ENCODE measurements at places on chromosomes 3 and 15.

- peaks cover 8% of the 10 kb centered on the region for H3K36me3 ChIP-seq
- H3K4me3 ChIP-seq = no peak overlapping the region
- H3K4me1 ChIP-seq = no peaks in the 10 kb centered on the region
- H3K27ac ChIP-seq = no peak overlapping the region
Measured at GRCh38 chr3:191369616-191370010, 39.3 kb upstream of the UTS2B start.

GRCh38 chr15:81410318-81410753 lies 36.3 kb upstream of the TMC3 start:
- peak; percentile 20 for DNase-seq
- H3K27ac ChIP-seq = no peak overlapping the region

DNA sequence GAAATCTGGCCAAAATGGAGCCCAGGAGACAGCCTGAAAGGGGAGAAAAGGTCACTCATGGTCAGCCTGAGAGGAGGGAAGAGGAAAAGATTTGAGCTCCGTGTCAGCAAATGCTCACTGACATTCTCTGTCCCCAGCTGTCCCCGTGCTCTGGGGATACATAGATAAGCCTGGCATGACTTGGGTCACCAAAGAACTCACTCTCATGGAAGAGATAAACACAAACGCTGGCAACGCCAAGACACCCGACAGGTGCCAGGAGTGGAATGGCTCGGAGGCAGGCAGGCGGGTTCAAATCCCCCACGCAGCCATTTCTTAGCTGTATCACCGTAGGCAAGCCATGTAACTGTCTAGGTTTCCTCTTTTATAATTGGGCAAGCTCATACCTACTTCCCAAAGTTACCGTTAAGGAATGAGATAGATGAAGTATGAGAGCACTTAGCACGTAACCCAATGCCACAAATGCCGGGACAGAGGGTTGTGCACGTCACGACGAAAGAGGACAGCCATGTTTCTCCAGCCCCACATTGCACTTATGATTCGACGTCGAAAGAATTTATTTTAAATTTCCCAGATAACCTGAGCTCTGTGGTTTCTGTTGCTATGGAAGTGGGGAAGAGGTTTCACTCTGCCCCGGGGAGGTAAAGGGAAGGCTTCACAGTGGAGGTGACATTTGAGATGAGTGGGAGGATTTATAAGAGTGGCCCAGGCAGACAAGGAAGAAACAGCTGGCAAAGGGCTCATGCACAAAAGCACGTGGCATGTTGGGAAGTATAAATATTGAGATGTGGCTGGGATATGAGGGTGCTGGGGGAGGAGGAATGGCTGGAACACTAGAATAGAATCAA lies 41.4 kb upstream of the TSEN2 start:
- DNase-seq = no peak
- no peak overlapping the region for H3K27ac ChIP-seq
- no peaks in the 10 kb centered on the region for H3K4me1 ChIP-seq
- no peak overlapping the region for H3K4me3 ChIP-seq
- H3K27me3 ChIP-seq = peaks cover 27% of the 10 kb centered on the region

DNA sequence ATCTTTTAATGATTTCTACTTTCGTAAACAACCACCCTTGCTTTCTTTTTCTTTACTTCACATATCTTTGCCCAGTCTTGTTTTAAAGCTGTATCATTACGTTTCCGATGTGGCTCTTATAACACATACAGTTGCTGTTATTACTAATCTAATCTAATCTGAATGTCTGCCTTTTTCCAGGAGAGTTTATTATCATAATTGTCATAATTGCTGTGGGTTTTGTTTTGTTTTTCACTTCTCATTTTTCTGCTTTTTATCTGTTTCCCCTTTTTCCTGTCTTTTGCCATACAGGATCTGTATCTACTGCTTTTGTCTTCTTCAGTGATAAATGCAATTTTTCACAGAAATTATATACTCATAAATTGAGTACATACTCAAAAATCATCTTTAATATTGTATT lies 24.9 kb downstream of the HACL1 start:
- DNase-seq = no peak
- peaks cover 51% of the 10 kb centered on the region for H3K36me3 ChIP-seq
- no peak overlapping the region for H3K4me3 ChIP-seq
- peaks cover 4% of the 10 kb centered on the region for H3K4me1 ChIP-seq
- no peaks in the 10 kb centered on the region for H3K27me3 ChIP-seq

DNA sequence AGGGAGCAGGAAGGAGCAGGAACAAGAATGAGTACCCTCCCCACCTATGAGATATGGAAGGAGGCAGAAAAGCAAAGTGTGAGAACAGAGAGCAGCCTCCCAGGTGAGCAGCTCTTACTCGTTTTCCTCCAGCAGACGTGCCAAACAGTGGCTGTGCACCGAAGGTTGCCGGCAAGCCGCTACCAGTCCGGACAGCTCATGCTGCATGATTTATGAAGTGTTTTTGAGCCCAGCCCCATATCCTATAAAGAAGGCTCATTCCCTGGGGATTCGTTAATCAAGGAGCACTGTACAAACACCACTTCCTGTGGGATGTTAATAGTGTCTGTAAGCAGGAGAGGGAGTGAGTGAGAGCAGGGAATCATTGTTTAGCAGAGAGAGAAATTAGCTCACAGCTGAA lies 118.3 kb upstream of the FOXB1 start:
- DNase-seq = no peak
- no peak overlapping the region for H3K4me3 ChIP-seq
- peaks cover 33% of the 10 kb centered on the region for H3K27me3 ChIP-seq

DNA sequence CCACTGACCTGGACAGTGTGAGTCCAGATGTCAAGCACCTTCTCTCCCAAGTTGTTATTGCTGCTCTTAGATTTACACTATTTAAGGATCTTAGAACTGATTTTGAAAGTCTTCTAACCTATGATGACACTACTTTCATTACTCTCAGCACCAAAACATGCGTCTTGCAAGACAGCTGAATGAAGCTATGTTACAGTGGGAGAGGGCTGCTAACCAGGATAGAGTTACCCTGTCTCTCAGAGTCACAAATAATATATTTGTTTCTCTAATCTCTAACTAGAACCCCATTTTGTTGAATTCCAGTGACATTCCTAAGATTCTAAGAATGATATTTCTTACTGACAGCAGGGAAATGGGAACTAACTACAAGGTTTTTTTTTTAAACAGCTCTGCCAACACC lies 455.5 kb downstream of the MAGI1 start:
- no peak overlapping the region for H3K4me3 ChIP-seq
- H3K27me3 ChIP-seq = no peaks in the 10 kb centered on the region
- DNase-seq = no peak
- no peak overlapping the region for H3K27ac ChIP-seq
- H3K4me1 ChIP-seq = no peaks in the 10 kb centered on the region

DNA sequence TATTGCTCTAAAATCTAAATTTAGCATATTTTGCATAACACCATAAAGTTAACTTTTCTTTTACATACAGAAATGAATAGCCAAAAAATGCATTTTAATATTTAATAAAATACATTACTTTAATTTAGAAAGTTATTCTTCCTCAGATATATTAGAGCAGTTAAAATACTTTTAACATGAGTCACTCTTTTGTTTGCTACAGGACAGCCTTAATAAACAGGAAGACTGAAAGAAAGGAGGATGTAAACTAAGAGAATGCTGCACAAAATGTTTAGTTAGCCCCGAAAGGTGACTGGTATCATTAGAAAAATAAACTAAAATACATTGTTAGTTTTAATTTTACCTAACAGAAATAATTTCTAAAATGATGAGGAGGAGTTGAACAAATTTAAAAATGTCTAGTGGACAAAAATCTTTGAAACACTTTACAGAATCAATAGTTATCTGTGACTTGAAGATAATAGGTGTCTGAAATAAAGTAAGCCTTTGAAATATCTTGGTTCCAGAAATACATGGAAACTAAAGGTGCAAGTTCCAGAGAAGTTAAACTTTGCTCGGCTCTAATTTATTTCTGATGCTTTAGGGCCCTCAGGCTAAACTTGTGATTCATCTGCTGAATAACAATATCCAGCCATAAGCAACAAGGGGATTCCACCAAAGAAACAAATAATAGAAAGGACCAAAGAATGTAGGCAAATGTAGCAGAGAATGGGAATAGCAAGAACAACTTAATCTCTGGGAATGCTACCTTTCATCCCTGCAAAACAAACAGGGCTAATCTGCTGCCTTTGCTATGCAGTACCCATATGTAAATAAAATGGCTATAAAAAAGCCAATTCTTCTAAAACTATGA lies 138.3 kb upstream of the UBP1 start:
- peaks cover 19% of the 10 kb centered on the region for H3K36me3 ChIP-seq
- H3K4me3 ChIP-seq = no peak overlapping the region
- no peak overlapping the region for H3K27ac ChIP-seq
- DNase-seq = no peak
- no peaks in the 10 kb centered on the region for H3K27me3 ChIP-seq

DNA sequence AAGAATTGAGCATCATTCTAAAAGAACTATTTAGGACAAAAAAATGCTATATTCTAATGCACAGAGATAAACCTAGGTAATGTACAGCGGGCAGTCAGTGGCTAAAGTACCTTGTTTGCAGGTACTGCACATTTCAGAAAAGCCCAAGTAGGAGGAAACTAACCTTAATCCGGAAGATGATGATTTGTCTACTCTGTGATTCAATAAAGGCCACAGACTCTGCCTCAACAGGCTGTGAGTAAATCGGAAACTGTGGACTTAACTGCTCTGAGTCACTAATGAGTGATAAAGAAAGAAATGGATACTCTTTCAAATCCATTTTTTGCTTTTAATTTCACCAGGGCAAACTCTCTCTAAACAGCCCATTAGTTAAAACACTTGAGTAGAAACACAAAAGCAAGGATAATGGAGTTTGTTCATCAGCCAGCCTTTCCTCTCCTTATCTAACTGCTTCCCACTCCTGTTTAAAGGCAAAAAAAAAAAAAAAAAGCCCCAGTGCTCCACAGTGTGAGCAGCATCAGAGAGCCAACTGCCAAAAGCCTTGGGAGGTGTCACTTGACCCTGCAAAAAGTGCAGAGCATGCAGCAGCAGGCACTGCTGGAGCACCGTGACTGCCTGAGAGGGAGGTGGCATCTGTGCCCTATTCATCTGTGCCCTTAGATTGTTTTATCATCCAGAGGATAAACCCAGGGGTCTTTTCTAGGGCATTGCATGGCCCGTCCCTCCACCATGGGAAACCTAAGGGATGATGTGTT lies 187.7 kb downstream of the SATB1 start:
- no peak for DNase-seq
- no peak overlapping the region for H3K4me3 ChIP-seq
- no peaks in the 10 kb centered on the region for H3K36me3 ChIP-seq
- H3K27me3 ChIP-seq = peaks cover 30% of the 10 kb centered on the region
- H3K27ac ChIP-seq = no peak overlapping the region

DNA sequence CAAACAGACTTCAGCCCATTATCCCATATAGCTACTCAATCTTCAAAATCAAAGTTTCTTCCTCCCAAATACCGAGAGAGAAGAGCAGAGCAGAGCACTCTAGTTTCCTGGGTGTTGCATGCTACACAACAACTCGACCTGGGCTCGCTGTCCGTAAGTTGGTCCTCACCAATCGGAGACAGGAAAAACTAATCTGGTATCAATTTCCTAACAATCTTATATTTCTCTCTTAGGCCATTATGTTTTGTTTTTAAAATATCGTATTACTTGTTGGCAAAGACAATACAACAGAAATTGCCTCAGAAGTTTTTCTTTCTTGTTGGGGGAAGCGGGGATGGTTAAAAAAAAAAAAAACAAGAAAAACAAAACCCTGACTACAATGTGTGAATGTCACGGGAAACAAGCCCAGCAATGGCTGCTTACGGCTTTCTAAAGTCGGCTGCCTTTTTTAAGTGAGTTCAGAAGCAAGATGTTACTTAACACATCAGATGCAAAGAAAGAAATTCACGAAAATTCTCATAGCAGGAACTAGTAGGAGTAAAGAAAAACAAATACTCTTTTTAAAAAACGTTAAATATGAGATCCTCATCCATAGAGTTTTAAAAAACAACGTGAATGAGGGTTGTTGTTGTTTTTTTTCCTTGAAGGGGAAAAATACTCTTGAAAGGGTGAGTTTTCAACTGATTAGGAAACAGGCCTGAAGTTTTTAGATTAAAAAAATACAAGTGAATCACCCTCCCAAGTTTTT lies 1.9 kb downstream of the VGLL4 start:
- peak overlapping the region; percentile 98 for H3K27ac ChIP-seq
- DNase-seq = peak; percentile 23
- peaks cover 43% of the 10 kb centered on the region for H3K4me1 ChIP-seq
- no peaks in the 10 kb centered on the region for H3K27me3 ChIP-seq
- H3K4me3 ChIP-seq = peak overlapping the region; percentile 98

DNA sequence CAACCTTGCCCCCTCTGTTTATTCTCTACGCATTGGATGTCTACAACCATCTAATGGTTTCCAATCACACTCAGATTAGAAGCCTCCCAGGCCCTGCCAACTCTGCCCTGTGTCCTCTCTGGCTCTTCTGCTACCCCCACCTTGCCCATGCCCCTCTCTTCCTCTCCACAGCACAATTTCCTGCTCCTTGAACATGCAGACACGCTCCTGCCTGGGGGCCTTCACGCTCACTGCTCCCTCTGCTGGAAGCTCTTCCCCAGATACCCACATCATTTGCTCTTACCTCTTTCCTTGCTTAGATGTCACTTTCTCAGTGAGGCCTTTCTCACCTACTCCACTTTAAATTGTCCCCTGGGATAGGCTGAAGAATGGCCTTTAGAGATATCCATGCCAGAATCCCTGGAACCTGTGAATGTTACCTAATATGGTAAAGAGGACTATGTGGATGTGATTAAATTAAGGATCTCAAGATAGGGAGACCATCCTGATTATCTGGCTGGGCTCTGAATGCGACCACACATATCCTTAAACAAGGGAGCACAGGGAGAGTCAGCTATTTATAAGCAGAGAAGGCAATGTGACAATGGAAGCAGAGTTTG lies 9.9 kb downstream of the KY start:
- no peaks in the 10 kb centered on the region for H3K36me3 ChIP-seq
- H3K4me1 ChIP-seq = no peaks in the 10 kb centered on the region
- H3K27ac ChIP-seq = no peak overlapping the region
- peaks cover 15% of the 10 kb centered on the region for H3K27me3 ChIP-seq
- H3K4me3 ChIP-seq = no peak overlapping the region
- no peak for DNase-seq

DNA sequence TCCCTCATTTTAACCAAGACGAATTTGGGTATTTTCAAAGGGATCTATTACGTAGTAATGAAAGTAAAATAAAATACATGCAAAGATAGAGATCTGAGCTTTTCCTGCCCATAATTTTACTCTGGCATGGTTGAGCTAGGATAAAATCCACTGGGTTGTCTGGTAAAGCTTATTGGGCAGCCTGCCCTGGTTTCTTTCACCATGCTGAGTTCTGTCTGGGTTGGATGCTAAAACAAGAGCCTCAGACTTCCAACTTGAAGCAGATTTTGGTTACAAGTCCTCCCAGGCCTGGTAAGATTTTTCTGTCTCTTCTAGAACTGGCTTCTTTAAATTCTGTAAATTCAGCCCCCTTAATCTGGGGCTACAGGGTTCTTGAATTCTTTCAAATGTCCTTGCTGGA lies 86.8 kb downstream of the SAMMSON start:
- no peak for DNase-seq
- H3K4me3 ChIP-seq = no peak overlapping the region
- H3K27ac ChIP-seq = no peak overlapping the region
- no peaks in the 10 kb centered on the region for H3K4me1 ChIP-seq
